CD4-positive, alpha-beta T cell treated with Interleukin-15 for 1 hour (primary cell): ENCODE measurements at places on chromosomes 1 and 21.

DNA sequence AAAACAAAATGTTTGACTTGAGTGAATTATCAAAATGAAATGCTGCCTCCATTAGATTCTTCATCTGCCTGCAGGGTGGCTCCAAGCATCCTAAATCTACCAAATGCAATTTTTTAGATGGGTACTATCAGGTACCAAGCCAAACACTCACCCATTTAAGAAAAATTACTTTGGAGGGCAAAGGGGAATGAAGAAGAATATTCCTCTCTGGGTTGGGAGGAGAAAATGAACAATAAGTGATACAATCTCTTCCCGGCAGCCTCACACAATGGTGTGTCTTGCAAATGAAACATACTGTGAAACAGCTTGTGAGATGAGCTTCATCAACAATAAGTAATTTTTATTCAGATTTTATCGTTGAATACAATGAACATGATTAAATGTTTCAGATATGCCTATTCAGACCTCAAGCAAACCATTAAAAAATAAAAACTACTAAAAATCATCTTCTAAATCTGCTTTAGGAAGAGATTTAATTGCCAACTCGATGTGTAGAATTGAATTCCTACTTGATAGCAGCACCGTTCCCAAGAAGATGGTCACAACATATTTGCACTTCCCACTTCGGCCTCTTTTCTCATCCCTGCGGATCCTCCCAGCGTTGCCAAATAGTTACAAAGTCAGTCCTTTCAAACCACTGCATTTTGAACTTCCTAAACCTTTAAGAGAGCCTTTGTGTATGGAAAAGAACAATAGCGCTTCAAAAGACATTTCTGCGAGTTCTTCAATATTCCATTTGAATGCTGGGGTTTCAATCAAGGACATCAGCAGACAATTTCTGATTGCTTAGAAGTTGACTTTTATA is 2.7 kb downstream of the DAB1 start:
- no peak for DNase-seq

DNA sequence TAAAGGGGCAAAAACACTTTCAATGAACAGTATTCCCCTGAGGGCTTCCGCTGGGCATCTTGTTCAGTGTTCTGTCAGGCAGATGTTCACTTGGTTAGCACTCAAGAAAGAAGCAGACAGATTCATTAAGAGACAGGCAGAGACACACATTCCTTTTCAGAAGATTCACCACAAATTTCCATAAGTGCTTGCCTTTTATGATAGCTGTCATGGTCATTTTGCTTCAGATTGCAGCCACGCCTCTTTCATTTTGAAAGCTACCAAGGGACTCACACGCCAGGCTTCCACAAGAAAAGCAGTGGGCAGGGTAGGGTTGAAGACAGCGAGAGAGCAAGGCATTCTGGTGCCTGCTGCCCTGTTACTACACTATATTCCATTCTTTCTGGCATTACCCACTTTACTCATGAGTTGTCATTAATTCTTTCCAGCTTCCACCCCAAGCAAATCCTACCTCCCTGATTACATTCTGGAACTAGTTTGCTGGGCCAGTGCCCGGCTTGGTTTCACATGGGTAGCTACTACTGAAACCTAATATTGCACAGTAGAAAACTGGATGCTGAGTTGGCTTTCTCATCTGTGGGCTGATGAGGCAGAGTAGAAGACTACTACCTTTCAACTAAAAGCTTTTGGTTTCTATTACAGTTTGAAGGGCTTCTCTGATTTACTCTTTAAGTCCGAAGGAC is 91.2 kb upstream of the COL24A1 start:
- no peak for DNase-seq

- DNase-seq = no peak
These were observed 25.8 kb downstream of the STYXL2 start for GRCh38 chr1:167119696-167120095.

DNA sequence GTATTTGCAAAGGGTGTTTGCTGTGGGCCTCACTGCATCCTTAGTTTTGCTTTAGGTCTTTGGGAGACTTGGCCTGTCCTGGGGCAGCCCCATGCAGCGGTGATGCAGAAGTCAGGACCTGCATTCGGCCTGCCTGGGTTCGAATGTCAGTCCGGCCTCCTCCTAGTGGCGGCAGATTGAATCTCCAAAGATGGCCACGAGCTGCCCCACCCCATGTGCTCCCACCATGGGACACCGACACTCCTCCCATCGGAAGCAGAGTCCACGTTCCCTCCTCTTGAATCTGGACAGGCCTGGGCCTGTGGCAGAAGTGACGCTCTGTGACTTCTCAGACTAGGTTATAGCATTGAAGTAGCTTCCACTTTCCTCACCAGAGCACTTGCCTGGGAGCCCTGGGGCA is 16.3 kb upstream of the NPPB start:
- DNase-seq = no peak

- no peak for DNase-seq
These were observed 33.0 kb upstream of the EPS8L3 start for GRCh38 chr1:109796484-109797302.
